ENCODE measurements at places on chromosomes 1 and 21.

DNA sequence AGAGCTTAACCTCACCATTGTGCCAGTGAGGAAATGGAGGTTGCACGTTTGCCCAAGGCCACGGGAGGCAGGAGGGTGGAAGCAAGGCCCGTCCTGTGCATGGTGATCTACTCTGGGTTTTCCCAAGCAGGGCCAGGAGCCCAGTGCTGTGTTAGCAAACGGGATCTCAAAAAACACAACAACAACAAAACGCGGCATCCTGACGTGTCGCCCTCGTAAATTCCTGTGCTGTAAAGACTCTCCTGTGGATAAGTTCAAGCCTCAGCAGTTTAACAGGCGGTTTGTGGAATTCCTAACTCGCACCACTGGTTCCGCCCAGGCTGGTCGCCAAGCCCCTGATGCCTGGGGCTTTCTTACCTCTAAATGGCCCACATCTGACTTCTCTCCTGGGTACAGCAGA lies 39.1 kb downstream of the TFF3 start:
- no peak for DNase-seq

- DNase-seq, result no peak
Observed at GRCh38 chr1:239184561-239185244, 201.7 kb upstream of the CHRM3 start.

DNA sequence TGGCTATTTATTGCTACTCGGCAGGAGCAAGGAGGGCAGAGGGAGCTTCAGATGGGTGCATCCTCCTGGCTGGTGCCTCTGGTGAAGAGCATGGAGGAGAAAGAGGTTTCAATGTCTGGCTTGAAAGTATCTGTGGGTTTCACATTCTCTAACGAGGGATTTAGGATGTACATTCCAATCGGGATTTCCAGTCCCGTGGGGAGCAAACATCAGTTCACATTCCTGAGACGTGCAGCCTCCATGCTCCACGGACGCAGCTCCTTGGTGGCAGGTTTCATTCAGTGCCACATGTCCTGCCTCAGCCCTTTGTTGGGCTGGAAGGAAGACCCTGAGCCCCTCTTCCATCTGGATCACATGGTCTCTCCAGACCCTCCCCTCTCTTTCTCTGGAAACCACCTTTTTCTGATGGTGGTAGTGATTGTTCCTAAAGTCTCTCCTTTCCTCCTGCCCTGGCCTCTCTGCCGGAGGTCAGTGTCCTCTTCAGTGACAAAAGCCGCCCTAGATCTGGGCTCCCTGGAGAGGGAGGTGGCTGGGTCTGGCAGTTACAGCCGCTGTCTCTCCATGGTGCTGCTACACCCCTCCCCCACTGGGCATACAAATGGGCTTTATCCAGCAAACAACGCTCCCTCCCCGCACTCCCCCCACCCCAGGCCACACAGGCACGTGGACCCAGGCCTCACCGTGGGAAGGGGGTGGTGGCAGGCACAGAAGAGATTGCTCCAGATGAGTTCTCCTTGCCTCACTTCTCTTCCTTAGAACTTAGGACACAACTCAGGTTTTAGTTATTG lies 826 bp upstream of the CA14 start:
- no peak for DNase-seq

GRCh38 chr1:57112148-57112547 lies 146.3 kb upstream of the C8B start:
- DNase-seq, result no peak

DNA sequence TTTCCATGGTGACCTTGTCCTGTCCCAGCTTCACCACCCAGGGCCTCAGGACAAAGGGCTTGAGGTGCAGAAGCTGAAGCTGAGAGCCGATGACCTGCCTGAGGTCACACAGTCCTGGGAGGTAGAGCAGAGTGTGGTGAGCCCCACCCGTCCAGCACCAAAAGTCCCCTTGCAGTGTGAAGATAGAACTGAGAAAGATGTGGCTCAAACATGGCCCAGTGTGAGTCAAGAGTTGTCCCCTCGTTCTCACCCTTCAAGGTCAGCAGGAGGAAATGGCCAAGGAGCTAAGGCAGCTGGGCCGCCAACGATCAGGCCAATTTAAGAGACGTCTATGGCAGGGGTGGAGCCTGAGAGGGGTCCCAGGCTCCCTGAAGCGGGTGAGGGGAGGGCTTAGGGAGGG lies 157.5 kb upstream of the KLHDC7A start:
- no peak for DNase-seq

GRCh38 chr1:161999301-162000052 lies 24.2 kb downstream of the OLFML2B start:
- DNase-seq, result no peak

- DNase-seq, result no peak
Observed at GRCh38 chr1:224914292-224914900, 15.1 kb upstream of the DNAH14 start.

- DNase-seq, result no peak
Observed at GRCh38 chr1:118927427-118928187, 60.5 kb downstream of the TBX15 start.

DNA sequence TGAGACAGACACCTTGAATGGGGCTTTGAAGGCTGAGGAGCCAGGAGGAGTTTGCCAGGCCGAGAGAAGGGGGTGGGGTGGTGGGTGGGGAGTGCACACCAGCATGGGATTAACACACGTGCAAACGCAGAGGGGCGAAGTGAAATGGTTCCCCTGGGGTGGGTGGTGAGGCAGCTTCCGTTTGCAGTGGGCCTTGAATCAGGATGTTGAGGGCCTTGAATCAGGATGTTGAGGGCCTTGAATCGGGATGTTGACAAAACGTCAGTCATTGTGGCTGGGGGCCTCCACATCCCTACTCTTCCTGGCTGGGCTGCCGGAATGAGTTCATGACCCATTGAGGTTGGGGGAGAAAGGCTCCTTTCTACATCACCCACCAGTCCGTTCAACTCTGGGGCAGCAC lies 16.6 kb downstream of the LDLRAP1 start:
- DNase-seq, result no peak

DNA sequence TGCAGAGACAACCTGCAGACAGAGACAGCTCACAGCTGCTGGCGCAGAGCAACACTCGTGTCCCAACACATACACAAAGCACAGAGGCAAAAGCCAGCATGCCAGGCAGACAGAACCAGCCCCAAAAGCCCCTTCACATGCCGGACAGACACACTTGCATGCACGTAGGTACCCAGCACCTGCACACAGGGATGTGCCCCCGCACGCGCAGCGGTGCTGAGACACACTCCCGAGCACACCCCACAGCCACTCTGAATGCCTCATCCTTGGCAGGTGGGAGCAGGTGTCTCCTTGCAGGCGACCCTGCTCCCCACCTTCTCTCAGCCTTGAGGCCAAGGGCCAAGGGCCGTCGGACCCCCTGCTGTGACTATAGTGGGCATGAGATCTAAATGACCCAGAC lies 41.2 kb upstream of the ZC3H12A start:
- no peak for DNase-seq

GRCh38 chr1:58717979-58718378 lies 18.1 kb upstream of the MYSM1 start:
- DNase-seq, result peak; percentile 48

GRCh38 chr21:14492931-14493330 lies 53.2 kb downstream of the SAMSN1 start:
- DNase-seq, result no peak

DNA sequence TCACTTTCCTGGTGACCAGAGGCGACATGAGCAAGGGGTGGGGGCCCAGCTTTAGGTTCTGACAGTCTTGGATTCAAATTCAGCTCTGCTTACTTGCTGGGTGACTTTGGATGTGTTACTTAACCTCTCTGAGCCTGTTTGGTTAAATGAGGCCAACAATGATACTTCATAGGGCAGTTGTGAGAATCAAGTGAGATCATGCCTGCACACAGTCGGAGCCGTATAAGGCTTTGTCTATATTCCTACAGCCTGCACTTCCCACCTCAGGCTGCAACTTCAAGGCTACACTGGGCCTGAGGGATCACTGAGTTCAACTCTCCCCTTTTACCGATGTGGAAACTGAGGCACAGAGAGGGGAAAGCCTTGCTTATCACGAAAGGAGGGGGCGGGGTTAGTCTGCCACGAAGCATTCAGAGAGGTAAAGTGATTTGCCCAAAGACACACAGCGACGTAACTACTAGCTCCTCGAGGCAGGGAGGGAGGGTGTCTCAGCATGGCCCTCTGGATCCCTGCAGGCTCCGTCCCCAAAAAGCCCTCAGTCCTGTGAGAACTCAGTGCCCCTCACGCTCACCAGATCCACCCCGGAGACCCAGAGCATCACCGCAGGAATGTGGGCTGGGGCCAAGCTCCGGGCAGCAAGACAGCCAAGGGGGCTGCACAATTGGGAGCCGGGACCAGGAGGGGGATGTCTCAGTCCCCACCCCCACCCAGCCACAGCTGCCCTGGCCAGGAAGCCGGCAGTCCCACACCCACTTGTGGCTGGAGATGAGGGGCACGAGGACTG lies 25.0 kb downstream of the SDC3 start:
- no peak for DNase-seq

- DNase-seq, result no peak
Observed at GRCh38 chr21:45803618-45804340, 160.3 kb downstream of the PCBP3 start.

DNA sequence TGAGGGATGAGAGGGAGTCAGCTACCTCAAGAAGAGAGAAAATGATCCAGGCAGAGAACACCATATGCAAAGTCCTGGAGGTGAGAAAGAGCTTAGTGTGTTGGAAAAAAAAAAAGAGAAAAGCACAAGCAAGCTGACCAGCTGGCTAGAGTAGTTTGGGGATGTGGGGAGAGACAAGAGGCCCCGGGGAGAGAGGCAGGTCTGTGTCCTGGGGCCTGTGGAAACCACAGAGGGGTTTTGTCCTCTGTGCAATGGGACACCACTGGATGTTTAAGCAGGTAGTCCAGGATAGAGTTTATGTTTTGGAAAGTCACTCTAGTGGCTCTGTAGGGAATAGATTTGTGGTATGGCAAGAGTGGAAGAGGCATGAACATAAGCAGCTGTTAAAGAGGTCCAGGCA lies 14.4 kb upstream of the CHI3L1 start:
- DNase-seq, result no peak

GRCh38 chr1:8731162-8731561 lies 86.3 kb downstream of the RERE start:
- no peak for DNase-seq

DNA sequence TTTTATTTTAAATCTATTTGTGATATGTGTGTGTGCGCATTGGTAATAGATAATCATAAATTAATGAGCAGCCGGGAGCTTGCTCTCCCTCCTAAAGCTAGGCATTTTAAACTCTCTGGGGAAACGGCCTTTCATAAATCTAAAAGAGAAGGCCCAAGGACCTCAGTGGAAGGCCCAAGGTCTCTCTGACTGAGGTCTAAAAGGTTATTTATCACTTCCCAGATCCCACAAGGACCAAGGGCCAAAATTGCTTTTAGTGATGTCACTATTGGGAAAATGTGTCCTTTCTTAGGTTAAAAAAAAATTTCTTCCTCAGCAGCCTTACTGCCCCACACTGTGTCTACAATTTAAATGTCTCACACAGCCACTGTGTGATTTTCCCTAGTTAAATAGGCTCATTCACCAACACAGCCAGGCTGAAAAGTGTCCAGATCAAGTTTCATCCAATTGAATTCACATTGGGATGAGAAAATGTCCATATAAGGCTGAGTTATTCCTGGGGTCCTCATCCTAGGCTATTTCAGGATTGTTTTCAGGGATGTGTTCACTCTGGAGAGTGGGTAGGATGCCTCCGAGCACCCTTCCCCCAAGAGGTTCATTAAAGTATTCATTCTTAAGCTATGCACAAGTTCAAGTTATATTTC lies 46.1 kb downstream of the SLC44A3 start:
- no peak for DNase-seq

- peak; percentile 65 for DNase-seq
Observed at GRCh38 chr1:89065079-89065868, at the start of gene GBP1. TSS of gene GBP1 (minus strand) at chr1:89065208. CDS start at chr1:89063234, 1,974 bp downstream.

GRCh38 chr1:185426848-185427247 lies 109.8 kb upstream of the IVNS1ABP start:
- DNase-seq, result no peak

DNA sequence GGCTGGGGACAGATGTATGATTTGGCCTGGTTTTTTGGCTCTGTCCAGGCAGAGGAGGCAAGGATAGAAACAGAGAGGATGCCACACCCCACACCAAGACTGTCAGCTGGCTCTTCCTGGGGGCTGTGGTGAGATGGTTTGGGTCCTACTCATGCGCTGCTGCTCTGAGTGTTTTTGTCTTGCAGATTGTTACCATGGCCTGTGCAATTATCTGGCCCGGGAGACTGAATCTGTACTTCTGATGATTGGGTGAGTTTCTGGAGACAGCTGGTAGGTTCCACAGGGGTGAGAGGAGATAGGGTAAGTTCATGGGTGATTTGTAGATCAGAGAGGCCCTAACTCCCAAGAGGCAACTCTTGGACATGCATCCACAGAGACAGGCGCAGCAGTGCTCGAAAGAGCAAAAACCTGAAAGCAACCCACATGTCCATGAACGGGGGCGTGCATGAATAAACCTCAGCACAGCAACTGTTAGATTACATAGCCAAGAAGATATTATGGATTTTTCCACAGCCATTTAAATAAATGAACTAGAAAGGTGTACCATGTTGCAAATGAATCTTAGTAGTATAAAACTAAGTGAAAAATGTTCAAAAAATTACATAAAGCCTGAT lies 17.8 kb downstream of the AADACL4 start:
- DNase-seq, result no peak

- no peak for DNase-seq
Observed at GRCh38 chr1:78668427-78668826, 18.8 kb downstream of the IFI44 start.
